Lung microvascular endothelial cell (primary cell): ENCODE measurements at places on chromosomes 13 and 19. TPM values are rescaled to one million over a fixed set of nuclear protein-coding genes. Genes with fewer than 3 reads are reported as not detected.

- no peak for DNase-seq
These were observed 14.0 kb downstream of the EXOSC8 start for GRCh38 chr13:37014609-37015008.

Gene LILRB5
- total RNA-seq: not detected in 2 replicates

GRCh38 chr19:30362156-30362754 is 9.9 kb upstream of the ZNF536 start:
- no peak for DNase-seq

Gene COLGALT1
- 44.0 and 49.7 TPM in 2 replicates for total RNA-seq

- DNase-seq: no peak
These were observed 51.6 kb downstream of the SOX1 start for GRCh38 chr13:112118451-112119064.

Gene TEX29
- 0.20 TPM in 1 of 2 replicates, not detected in the other for total RNA-seq
